ENCODE measurements at places on chromosomes 6 and 20.

DNA sequence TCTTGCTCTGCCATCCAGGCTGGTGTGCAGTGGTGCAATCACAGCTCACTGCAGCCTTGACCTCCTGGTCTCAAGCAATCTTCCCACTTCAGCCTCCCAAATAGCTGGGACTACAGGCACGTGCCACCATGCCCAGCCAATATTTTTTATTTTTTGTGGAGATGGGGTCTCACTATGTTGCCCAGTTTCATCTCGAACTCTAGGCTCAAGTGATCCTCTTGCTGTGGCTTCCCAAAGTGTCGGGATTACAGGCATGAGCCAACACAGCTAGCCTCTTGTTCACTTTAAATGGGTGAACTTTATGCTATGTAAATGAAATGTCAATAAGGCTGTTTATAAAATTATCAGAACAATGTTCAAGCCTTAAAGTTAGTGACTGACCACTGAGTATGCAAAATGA is 37.1 kb downstream of the SAMD3 start:
- no peak for DNase-seq

DNA sequence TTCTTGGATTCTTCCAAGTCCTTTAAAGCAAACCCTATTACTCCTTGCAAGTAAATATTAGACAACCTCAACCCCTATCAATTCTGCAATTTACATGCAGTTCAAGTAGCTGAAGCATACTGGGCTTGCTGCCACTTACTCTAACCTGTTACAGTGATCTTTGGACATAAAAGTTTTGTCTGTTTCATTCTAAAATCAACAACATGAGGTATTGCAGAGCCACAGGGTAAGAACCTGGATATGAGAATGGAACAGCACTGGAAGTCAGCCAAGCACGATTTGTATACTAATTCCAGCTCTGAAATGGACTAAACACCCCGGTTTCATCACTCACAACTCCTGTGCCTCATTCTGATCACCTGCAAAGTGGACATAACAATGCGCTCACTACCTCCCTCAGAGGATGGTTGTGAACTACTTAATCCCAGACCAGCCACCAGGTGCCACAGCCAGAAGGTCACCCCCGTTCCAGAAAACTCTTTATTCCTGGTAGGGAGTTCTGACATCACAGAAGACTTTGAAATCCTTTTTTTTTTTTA is 270.0 kb downstream of the ADGB start:
- no peak for DNase-seq

DNA sequence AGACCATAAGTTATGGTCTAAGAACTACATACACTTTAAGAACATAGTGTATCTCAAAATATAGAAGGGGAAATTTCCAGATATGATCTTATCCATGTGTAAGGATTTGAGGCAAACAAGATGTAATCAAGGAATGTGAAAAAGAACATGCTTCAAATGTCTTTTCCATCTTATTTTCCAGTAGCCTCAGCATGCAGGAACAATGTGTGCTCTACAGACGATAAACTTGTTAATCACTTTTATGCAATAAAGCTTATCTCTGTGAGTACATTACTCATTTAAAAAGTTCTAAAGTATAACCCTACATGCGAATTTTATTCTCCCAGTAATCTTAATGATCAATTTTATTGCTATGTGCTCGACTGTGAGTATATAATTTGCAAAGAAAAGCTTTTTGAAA is 185.2 kb downstream of the ALDH8A1 start:
- DNase-seq: no peak

DNA sequence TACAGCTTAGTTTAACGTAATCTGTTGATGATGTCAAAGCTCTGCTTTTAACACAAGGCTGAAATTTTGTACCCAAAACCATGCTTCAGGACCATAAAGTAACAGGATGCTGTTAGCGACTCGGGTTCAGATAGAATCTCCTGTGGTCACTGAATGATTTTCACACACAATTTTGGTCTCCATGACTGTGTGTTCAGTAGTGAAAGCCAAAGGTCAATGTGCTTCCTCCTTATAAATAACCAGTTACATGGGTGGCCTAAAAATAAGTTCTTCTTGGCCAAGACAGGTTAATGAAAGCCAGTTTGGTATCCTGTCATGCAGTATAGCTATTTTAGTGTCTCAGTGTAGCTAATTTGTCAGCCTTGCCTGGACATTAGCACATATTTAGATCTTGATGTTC is 19.1 kb upstream of the LOC128125822 start:
- DNase-seq: no peak

GRCh38 chr20:53282217-53282955 is 310.2 kb downstream of the TSHZ2 start:
- DNase-seq: no peak

DNA sequence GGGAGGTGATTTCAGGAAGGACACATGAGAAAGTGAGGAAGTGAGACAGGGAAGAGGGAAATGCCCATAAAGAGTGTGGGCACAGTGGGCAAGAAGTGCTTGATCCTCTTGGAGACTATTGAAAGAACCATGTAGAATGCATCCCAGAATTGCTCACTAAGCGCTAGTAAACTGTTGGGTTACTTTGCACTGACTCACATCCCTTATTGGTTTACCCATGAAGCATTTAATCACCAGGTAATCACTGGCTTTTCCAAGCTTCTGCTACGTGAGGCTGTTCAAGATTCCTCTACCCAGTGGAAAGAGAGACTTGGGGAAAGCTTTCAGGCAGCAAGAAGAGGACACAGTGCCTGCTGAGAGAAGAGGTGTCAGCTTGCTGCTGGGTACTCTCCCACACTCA is 410.0 kb upstream of the JAG1 start:
- DNase-seq: no peak

- DNase-seq: no peak
Observed at GRCh38 chr6:147170269-147170668, 33.9 kb upstream of the STXBP5 start.

DNA sequence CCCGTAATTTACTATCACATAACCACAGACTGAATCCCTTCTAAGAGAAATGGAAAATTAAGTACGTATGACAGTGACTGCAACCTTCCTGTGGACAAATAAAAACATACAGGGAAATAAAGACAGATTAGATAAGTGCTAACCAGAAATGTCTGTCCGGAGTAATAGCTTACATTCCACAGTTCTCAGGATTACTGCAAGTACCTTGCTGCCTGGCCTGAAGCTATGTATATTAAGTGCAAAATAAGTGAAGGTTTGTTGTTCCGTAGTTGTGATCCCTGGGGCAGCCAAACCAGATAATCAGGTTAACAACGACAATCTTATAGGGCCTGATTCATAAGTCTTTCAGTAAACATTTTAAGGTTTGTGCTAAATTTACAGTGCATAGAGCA is 2.8 kb downstream of the NEDD9 start:
- DNase-seq: no peak

DNA sequence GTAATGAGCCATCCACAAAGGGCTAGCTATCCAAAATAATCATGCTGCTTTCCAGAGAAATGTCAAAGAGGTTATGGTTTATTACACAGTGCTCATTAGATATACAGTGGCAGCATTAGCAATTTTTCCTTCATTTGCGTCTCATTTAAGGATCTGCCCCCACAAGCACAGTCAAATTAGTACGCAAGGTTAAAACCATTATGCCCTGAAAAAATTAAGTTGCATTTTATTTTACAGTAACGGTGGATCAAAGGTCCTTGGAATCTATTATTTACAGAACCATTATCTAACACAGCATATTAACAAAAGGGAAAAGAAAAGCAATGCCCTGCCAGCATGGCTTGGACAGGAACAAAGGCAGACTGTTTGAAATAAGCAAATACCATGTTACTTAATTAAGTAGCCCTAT is 144.8 kb downstream of the PDSS2 start:
- DNase-seq: no peak

- DNase-seq: no peak
Observed at GRCh38 chr20:63372971-63373885, 12.1 kb upstream of the CHRNA4 start.

GRCh38 chr20:38633577-38634093 is 32.0 kb downstream of the ARHGAP40 start:
- peak; percentile 32 for DNase-seq

- DNase-seq: no peak
Observed at GRCh38 chr20:21384308-21384892, 12.9 kb downstream of the NKX2-4 start.

DNA sequence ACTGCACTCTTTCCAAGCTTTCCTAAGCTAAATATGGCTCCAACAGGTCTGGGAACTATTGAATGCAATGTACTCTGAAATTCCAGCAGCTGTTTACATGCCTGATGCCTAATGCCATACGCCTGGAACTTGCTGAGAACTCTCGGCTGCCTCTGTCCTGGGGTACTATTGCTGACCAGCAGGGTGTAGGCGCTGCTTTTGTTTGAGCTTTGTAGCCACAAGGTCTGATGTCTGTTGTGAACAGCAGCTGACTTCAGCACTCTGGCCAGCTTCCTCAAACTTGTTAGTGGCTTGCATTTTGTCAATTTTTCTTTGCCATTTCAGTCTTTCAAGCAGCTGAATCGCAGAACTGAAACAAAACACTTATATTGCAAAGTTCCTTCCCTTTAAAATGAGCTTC is 26.7 kb downstream of the SAYSD1 start:
- no peak for DNase-seq

GRCh38 chr6:13575377-13575775 is 975 bp downstream of the SIRT5 start:
- DNase-seq: no peak

GRCh38 chr6:44078827-44079671 is 48.2 kb downstream of the MRPL14 start:
- DNase-seq: peak; percentile 74

GRCh38 chr6:153947808-153948447 is 91.1 kb upstream of the OPRM1 start:
- DNase-seq: no peak

DNA sequence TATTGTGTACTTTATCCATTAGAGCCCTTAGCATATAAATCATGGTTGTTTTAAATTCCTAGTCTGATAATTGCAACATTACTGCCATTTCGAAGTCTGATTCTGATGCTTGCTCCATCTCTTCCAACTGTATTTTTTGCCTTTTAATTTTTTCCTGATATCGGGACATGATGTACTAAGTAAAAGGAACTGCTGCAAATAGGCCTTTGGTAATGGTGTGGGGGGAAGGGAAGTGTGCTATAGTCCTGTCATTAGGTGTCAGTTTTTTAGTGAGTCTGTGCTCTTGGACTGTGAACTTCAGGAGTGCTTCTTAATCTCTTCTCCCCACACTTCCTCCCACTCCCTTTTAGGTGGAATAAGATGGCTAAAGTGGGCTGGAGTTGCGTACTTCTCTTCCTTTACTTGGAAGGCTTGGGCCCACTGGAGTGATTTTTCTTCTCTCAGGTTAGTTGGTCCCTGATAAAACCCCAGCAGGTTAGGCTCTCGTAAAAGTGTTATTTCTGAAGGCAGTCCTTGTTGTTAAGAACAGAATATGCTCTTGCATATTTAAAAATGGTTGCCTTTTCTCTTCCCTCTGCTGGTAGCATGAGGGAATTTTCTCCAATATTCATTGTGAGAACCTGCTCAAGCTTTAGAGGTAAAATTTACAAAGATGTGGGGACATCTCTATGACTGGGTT is 18.1 kb downstream of the STXBP5 start:
- DNase-seq: no peak

- no peak for DNase-seq
Observed at GRCh38 chr20:1897965-1898464, 2.8 kb downstream of the SIRPA start.

DNA sequence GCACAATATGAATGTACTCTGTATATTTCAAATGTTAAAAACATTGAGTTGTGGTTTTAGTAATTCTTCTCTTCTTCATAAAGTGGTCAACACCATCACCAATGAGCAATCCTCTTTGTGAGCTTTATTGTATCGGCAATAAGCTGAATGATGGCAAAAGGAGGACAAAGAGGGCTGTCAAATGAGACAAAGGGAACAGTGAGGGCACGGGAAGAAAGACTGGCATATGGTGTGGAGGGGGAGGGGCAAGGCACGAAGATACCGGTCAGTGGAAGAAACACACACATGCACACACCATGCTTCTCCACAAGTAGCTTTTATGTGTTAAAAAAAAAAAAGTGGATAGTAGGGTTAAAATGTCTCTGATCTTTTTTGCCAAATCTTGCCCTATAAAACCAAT is 506.8 kb upstream of the CITED2 start:
- no peak for DNase-seq

DNA sequence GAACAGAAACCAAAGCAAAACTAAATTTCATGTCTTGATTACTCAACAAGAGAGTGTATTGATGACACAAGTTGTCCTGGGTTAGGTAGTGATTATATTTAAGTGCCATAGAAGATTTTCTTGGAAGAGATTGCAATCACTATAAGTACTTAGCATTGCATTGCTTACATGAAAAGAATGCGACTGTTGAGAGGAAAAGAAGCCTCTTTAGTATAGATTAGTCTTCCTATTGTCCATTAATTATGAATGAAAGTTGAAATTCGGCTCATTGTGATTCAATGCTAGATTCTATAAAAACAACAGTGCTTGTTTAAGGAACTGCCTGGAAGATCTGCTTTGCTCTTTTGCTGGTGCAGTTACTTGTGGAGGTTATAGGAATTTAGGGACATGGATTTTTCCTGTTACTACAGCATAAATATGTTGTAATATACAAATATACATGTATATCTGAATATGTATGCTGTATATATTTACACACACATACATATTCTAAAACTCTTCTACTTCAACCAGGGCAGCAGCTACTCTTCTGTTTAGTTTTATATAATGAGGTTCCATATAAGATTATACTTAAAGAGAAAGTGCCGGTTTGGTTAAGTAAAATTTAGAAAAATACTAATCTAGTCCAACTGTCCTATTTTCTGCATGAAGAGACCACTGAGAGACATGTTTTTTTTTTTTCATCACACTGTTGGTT is 796.3 kb downstream of the KIF16B start:
- no peak for DNase-seq

DNA sequence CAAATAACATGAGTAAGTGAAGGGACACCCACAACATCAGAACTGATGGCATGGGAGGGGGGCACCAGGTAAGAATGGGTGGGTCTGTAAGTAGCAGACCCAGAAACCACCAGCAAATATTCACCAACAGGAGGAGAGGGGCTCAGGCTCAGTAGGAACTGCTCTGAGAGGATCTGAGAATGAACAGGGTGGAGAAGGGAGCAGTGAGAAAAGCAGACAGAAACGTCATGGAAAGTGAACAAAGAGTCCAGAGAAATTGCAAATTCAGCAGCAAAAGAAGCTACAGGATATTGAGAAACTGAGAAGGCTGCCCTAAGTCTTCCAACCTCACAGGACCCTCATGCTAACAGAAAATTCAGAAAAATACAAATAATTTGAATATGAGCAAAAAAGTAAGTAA is 121.3 kb downstream of the KIF16B start:
- no peak for DNase-seq

- DNase-seq: no peak
Observed at GRCh38 chr6:29793036-29793356, 34.6 kb upstream of the HLA-G start.
